ENCODE measurements at places on chromosomes 2 and 18.

GRCh38 chr2:202032846-202033316 is 774 bp upstream of the FZD7 start:
- DNase-seq, result peak; percentile 11

GRCh38 chr2:52597346-52597745 is 1170.3 kb upstream of the CHAC2 start:
- DNase-seq, result no peak

DNA sequence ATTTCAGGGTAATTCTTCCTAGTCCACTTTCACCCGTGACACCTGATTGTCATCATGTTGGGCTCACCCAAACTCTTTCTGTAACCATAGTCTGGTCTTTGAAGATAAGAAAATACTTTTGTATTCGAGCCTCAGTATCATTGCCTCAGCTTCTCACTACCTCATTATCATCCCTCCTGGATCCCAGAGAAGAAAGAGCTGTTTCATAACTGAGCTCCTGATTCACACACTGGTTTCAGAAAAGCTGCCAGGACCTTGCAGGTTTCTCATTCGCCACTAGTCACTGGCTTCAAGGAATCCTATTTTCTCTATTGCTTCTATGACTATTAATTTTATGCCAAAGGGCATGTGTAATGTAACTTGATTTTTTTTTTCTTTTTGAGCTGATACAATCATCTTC is 2.9 kb upstream of the CRIM1 start:
- no peak for DNase-seq

GRCh38 chr2:59920307-59920706 is 633.1 kb downstream of the BCL11A start:
- DNase-seq, result no peak

- DNase-seq, result no peak
Measured at GRCh38 chr2:38386377-38386776, 9.3 kb upstream of the ATL2 start.

DNA sequence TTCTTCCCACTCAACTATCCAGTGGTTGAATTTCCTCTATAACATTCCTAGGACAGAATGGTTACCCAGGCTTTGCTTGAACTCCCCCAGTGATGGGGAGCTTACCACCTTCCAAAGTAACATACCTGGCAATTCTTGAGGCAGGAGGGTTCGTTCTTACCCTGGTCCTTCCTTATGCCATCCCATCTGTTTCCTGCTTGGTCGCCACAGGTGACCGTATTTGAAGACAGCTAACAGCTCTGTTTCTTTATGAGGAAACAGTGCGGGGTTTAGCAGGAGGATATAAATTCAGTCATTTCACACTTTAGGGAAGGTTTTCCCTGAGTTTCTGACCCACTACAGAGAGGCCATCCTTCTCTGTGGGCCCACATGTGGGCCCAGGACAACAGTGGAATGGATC is 42.6 kb downstream of the FOSL2 start:
- DNase-seq, result no peak

DNA sequence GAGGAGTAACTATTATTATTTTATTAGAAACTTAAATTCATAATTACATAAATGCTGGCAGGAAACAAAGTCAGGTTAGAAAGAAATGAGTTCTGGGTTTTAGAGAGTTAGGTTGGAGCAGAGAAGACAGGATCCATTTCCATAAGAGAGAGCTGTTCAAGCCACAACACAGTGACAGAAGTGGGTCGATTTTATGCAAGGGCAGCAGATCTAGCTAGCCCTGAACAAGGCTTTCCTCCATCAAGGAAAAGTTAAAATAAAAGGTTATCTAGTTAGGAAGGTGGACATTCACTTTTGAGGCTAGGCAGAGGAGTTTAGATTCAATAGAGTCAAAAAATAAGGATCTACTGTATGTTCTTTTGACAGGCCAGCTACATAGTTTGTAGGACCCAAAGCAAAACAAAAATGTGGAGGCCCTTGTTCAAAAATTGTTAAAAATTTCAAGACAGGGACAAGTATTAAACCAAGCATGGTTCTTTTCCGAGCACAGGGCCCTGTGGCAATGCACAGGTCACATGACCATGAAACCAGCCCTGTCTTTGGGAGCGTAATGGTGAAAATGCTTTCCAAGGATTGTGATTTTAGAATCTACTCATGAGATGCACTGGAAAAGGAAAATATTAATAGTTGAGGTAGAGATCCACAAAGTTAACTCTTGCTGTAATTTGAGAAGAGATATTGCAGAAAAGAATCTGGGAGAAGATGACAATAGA is 91.2 kb upstream of the CREB1 start:
- DNase-seq, result no peak

GRCh38 chr2:198127627-198128026 is 323.2 kb downstream of the PLCL1 start:
- DNase-seq, result no peak

GRCh38 chr2:75327334-75327733 is 128.0 kb upstream of the TACR1 start:
- no peak for DNase-seq

- no peak for DNase-seq
Measured at GRCh38 chr2:195683174-195683573, 26.1 kb downstream of the SLC39A10 start.

DNA sequence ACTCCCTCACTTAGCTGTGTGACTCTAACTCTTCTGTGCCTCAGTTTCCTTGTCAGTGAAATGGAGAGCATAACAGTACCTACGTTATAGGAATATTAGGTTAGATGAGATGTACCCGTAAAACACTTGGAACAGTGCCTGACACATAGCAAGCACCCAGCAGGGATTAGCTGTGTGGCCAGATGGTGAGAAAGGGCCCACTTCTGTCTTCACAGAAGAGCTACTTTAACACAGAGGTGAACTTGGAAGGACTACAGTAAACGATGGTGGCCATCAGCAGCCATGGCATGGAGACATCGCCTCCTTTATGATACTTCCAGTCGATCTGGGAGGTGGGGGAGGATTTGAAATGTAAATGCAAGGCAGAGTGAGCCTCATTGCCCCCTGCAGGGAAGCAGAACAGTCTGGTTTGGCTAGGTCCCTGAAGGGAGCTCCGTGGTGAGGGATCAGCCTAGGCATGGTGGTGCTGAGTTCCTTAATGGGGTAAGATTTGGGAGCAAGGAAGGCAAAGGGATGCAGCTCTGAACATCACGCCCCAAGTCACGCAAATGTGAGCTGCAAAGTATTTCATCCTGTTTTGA is 101.7 kb upstream of the ALPP start:
- no peak for DNase-seq

DNA sequence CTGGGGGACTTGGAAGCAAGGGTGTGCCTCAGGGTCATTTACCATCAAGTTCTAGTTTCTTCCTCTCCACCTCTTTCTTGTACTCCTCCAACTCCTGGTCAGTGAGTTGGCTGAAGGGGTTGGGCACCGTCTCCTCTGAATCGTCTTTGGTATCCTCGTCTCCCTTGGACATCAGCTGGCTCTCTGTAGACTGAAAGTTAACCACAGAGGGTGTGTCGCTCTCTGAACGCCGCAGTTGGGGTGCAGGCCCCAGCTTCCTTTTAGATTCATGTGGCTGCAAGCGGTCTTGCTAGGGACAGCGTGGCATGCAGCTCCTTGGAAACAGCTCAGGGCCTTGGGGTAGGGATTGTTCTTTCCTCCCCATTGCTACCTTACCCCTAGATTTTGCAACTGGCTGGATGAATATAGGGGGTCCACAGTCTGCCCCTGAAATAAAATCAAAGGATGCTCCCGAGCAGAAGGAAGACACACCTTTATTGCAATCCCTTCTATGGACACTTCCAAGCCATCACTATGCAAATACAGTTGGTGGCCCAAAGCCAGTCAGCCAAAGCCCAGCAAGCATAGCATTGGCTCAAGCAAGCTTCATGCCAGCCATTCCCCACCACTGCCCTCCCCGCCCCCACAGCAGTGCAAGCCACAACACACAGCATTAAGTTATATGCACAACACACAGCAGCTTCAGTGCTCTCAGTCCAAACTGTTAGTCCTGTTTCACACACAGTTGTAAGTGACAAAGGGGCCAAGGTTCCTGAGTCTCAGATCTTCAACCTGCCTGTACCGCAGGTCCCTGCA is 93.2 kb downstream of the ADD2 start:
- no peak for DNase-seq

- no peak for DNase-seq
Measured at GRCh38 chr18:21241301-21242048, 557 bp upstream of the GREB1L start.

DNA sequence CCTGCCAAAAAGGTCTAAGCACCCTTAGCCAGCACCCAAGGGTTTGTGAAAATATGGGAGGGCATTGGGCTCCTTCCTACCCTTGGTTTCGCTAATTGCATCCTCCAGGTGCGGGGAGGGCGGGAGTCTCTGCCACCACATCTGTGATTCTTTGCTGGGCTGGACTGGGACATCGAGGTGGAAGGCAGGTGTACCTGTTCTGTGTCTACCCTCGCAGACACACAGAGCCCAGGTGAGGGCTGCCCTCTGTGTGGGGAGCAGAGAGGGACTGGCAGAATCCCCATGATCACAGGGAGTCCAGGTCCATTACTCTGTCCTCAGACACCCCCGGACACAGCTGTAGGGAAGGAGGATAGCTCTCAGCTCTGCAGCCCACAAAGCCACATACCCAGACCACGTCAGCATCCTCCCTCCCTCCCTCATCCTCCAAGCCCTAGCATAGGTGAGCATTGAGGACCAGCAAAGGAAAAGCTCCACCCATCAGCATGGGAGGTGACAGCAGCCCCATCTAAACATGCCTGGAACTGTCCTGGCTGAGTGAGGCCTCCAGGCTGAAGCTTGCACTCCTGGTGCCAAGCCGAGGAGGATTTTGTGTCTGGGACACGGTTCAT is 49.8 kb downstream of the PLB1 start:
- DNase-seq, result no peak

GRCh38 chr2:113966832-113967231 is 76.9 kb downstream of the ACTR3 start:
- no peak for DNase-seq

DNA sequence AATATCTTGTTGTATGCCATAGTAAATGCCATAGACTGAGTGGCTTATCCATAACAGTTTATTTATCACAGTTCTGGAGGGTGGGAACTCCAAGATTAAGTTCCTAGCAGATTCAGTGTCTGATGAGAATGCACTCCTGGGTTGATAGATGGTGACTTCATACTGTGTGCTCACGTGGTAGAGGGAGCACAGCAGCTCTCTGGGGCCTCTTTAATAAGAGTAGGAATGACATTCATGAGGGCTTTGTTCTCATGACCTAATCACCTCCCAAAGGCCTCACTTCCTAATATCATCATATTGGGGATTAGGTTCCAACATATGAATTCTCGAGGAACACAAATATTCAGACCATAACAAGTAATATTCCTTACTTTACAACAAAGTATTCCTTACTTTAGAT is 98.1 kb upstream of the SH3BP4 start:
- DNase-seq, result no peak

GRCh38 chr2:99096728-99097127 is 44.8 kb upstream of the C2orf15 start:
- no peak for DNase-seq

- DNase-seq, result no peak
Measured at GRCh38 chr2:28556303-28556702, 60.4 kb downstream of the PLB1 start.

DNA sequence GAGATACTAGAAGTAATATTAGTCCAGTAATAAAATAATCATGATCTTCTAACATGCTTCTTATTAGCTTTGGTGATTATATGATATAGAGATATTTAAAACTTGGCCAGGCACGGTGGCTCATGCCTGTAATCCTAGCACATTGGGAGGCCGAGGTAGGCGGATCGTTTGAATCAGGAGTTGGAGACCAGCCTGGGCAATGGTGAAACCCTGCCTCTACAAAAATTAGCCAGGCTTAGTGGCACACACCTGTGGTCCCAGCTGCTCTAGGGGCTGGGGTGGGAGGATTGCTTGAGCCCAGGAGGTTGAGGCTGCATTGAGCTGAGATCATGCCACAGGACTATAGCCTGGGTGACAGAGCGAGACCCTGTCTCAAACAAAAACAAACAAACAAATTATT is 87.0 kb downstream of the WDR7 start:
- DNase-seq, result no peak

GRCh38 chr2:111688482-111688881 is 195.5 kb downstream of the ANAPC1 start:
- DNase-seq, result no peak

DNA sequence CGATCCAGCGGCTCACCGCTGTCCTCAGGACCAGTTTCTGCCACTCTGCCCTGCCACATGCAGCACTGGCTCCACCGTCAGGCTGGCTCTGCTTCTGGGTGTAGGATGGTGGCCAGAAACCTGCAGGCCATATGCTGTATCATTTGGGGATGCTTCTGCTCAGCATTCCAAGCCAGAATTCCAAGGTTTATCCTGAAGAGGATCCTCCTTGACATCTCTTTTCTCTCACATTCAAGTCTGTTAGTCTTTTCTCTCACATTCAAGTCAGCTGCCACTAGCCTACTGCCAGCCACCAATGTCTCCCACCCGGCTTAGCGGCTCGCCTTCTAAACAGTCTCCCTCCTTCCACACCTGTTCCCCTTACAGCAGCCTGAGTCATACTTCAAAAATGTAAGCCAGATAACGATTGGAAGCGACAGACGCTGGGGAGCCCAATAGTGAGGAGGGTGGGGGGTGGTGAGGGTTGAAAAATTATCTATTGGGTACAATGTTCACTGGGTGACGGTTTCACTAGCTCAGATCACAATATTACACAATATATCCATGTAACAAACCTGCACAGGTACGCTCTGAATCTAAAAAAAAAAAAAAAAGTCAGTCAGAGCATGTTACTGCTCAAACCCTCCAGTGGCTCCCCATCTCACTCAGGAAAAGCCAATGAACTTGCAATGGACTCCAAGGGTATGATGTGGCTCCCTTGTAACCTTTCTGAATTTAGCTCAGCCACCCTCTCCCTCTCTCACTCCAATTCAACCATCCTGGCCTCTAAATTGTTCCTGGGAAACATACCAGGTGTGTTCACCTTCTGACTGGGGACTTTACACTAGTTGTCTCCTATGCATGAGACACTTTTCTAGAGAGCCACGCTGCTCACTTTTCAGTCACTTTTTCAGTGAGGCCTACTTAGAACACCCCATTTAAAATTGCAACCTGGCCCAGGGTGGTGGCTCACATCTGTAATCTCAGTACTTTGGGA is 38.8 kb upstream of the SP3 start:
- DNase-seq, result no peak

GRCh38 chr2:98809878-98810587 is 79.1 kb upstream of the MGAT4A start:
- no peak for DNase-seq

- no peak for DNase-seq
Measured at GRCh38 chr2:45612285-45612684, 1.2 kb upstream of the SRBD1 start.

GRCh38 chr2:20571231-20571630 is 79.7 kb downstream of the HS1BP3 start:
- no peak for DNase-seq

DNA sequence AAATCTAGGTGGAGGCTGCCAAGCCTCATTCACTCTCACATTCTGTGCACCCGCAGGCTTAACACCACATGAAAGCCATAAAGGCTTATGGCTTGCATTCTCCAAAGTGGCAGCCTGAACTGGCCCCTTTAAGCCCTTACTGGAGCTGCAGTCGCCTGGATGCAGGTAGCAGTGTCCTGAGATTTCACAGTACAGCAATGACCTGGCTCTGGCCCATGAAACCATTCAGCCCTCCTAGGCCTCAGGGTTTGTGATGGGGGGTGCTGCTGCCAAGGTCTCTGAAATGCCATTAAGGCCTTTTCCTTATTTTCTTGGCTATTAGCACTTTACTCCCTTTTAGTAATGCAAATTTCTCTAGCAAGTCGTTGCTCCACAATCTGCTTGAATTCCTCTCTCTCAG is 48.6 kb downstream of the RNMT start:
- no peak for DNase-seq

GRCh38 chr2:218081063-218081462 is 12.0 kb downstream of the RUFY4 start:
- DNase-seq, result no peak

GRCh38 chr2:104768694-104769093 is 85.2 kb upstream of the POU3F3 start:
- DNase-seq, result no peak

Data from activated T-helper 1 cell treated with anti-CD3 and anti-CD28 coated beads, Interleukin-2, amount 50 U/mL, for 16 hours (primary cell).